Midbrain (tissue), 1 donor: ENCODE measurements at places on chromosomes 2 and 18.

- no peak for DNase-seq
Measured at GRCh38 chr2:151374436-151374835, 17.0 kb downstream of the TNFAIP6 start.

- DNase-seq: no peak
Measured at GRCh38 chr2:173217116-173217840, 137.4 kb upstream of the CDCA7 start.

GRCh38 chr2:130339885-130340745 is 2.6 kb upstream of the IMP4 start:
- DNase-seq: no peak

DNA sequence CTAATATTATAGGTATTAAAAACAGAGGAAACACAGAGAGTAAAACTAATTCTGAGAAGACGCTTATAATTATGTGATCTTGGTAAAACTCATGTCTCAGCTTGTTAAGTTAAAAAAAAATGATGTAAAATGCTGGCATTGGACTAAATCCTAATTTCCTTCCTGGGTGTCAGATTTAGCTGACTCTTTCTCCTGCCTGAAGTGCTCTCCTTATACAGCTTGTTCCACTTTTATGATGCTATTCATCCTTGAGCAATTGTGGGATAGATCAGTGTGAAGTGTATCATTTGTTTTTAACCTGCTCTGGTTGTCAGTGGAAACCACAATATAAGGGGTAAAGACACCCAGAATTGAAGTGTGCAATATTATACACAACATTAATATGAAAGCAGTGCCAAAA is 84.9 kb downstream of the EFEMP1 start:
- no peak for DNase-seq

- DNase-seq: no peak
Measured at GRCh38 chr2:219508971-219509779, 5.1 kb upstream of the ASIC4 start.

GRCh38 chr2:42839809-42840501 is 47.6 kb upstream of the HAAO start:
- DNase-seq: no peak

DNA sequence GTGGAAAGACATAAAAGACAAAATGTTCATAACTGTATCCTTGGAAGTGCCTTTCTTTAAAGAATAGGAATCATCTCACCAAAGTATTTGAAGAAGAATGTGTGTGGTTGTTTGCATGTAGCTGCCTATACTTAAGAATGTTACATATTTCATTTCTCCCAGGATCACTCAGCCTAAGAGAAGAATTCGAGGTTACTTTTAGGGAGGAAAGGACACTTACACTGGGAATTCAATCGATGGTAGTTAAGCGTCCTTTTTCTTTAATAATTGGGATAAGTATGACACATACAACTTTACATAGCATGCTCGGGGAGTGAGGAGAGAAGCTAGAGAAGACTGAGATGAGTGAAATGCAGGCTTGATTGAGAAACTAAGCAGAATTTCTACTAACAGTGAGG is 22.0 kb upstream of the CYP1B1 start:
- DNase-seq: no peak

- no peak for DNase-seq
Measured at GRCh38 chr2:111138839-111139238, 18.1 kb downstream of the BCL2L11 start.

DNA sequence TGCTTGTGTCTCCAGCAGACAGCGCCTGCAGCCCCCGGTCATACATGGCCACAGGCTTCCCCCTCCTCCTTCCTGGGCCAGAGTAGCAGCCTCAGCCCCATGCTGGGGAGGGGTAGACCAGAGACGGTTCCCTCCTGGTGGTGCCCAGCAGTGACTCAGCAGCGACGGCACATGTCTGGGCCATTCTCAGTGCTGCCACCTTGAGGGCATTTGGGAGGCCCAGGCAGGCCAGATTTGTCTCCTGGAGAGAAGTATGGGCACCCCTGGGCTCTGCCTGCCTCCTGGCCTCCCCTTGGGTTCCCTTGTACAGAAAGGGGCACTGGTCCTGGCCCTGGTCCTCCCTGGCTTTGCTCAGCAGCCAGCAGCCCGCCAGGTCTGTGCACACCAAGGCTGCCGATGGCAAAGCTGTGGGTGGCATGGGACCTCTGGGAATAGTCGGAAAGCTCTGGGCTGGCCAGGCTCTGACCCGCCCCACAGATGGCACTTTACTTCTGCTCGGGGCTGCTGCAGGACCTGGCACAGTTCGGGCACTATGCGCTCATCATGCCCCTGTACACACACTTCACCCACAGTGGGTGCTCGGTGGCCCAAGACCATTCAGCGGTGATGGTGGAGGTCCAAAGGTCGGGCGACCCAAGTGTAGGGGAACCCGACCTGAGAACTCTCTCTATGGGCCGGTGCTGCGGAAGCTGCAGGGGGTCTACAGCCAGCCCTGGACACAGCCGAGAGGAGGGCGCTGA is 11.4 kb upstream of the ALPI start:
- DNase-seq: no peak

GRCh38 chr2:190717306-190717705 is 68.4 kb downstream of the NAB1 start:
- DNase-seq: no peak

GRCh38 chr2:212904646-212905045 is 246.8 kb downstream of the IKZF2 start:
- DNase-seq: no peak

- no peak for DNase-seq
Measured at GRCh38 chr2:200042944-200043343, 87.6 kb downstream of the MAIP1 start.

GRCh38 chr2:96832408-96832753 is 11.4 kb downstream of the ANKRD23 start:
- DNase-seq: no peak

- DNase-seq: no peak
Measured at GRCh38 chr18:48913201-48913600, 37.6 kb downstream of the SMAD7 start.

DNA sequence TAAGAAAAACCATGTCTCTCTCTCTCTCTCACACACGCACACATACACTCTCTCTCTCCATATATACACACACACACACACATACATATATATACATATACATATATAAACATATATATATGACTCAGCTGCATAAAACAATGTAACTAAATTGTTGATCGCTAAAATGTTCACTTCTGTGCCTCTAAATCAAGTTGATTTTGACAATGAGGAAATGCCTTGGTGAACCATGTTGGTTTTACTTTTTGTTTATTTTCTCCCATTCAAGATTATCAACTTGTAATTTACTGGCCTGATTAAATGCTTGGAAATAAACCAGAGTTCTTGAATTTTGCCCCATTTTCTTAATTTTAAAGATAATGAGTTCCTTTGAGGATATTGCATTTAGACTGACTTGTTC is 500.4 kb downstream of the PARD3B start:
- no peak for DNase-seq

DNA sequence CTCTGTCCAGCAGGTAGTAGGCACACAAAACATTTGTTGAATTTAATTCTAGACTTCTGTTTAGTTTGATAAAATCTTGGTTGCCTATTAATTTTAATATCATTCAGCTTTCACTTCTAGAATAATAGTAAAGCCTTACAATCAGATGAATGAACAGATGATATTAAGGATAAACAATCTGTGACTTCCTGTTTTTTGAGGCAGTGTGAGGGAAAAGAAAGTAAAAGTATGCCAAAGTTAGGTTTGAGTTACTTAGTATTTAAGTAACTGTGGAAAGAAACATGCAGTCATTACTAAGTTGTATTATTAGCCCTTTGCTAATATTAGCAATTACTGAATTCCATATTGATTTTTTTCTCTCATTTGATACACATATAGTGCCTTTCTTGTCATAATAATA is 31.5 kb downstream of the EPB41L5 start:
- DNase-seq: no peak

- no peak for DNase-seq
Measured at GRCh38 chr2:196143730-196144131, 27.6 kb downstream of the STK17B start.

DNA sequence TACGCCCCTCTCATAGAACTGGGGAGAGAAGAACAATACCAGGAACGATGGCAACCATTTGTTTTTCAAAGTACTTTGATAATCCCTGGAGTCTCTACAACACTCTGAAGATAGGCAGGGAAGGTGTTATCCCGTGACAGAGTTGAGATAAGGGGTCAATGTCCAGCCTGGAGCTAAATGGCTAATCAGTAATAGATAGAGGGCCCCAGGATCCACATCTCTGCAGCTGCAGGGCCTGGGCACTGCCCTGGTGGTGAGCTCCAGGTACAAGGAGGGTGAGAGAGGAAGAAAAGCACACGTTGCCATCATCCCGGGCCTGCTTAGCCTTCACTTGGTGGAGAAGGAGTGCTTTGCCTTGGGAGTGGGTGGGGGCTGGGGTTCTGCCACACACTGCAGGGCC is 260.6 kb downstream of the PRKCE start:
- no peak for DNase-seq

DNA sequence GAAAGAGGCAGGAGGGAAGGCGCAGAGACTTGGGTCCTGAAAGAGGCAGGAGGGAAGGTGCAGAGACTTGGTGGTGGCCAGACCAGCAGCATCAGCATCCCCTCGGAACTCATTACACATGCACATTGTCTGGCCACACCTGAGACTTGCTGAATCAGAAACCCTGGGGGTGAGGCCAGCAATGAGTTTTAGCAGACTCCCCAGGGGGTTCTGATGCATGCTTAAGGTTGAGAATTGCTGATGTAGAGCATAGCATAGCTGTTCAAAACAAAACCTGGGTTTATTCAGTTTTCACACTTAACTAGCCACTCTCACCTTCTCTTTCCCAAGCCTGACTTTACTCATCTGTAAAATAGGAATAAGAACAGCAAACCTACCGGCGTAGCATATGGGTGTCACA is 122.9 kb downstream of the MRO start:
- DNase-seq: no peak

- no peak for DNase-seq
Measured at GRCh38 chr2:24261441-24261840, 86.6 kb downstream of the FAM228A start.

- DNase-seq: no peak
Measured at GRCh38 chr2:241151934-241152660, 1.8 kb downstream of the PPP1R7 start.

DNA sequence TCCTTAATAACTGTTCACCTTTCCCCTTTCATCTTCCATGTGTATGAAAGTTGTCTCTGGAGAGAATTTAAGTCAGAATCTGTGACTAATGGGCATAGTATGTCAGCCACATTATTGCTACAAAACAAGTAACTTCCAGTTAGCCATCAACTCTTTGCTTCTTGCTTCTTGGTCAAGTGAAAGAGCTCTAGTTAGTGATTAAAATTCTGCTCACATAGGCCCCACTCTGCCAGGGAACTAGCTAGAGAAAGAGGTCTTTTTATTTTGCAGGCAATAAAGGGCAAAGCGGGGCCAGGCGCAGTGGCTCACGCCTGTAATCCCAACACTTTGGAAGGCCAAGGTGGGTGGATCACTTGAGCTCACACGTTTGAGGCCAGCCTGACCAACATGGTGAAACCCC is 64.6 kb downstream of the COLEC12 start:
- DNase-seq: peak; percentile 83

DNA sequence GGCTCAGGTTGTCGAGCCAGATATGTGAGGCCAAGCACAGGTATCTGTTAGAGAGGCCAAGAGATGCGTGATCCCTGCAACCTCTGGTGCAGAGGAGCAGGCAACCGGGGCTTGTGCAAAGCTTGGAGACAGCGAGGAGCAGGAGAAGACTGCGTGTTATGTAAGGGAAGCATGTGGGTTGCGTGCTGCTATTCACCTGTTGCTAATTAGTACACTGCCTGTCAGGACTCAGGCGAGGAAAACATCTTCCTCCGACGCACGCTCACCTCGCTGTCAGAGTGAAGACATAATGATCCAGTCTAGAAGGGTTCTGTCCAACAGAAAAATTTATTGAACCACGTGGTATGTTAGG is 102.5 kb downstream of the HNRNPLL start:
- DNase-seq: no peak

DNA sequence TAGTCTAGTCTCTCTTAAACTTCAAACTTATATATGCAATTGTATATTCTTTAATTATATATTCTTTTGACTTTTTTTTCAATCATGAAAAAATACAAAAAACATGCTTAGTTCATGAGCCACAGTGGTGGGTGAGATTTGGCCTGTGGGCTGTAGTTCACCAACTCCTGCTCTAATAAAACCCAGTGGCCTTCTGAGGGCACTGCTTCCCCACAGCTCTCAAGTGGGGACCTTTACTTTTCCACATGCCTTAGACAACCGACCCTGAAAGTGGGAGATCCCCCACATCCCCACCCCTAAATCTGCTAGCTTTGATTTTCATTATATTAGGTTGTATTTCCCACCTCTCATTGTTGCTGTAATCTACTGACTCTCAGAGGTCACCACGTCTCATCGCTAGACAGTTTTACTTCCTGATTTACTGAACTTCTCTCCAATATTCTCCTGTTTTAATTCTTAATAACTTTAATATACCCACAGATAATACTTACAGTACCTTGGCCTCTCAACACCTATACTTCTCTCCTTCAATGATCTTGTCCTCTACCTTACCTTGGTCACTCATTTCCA is 57.3 kb downstream of the ROCK1 start:
- no peak for DNase-seq

- peak; percentile 35 for DNase-seq
Measured at GRCh38 chr2:16632598-16632997, 33.0 kb downstream of the CYRIA start.

- DNase-seq: no peak
Measured at GRCh38 chr2:1319393-1319792, 93.9 kb upstream of the TPO start.

- no peak for DNase-seq
Measured at GRCh38 chr2:98623657-98624056, 15.3 kb downstream of the UNC50 start.

- DNase-seq: no peak
Measured at GRCh38 chr2:206389164-206389563, 54.2 kb upstream of the ADAM23 start.

- DNase-seq: no peak
Measured at GRCh38 chr2:44093970-44094369, 74.7 kb upstream of the PPM1B start.

DNA sequence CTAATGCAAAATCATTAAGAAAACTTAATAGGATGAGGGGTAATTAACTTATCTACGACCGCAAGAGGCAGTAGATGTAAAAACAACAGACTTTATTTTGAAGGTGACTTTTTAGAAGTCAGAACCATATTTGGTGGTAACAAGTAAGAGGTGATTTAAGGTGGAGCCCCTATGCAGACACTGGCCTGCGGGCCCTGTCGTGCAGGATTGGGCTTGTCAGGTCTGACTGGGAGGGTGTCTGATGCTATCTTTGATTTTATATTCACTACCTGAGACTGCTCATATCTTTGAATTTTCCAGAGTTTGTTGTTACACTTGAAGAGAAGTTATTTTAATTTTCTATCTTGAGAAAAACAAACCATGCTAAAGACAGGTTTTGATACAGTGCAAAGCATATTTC is 29.1 kb upstream of the SCLY start:
- no peak for DNase-seq
